Right renal pelvis (tissue), 4 donors: ENCODE measurements at places on chromosomes 16 and 17.

- no peak for DNase-seq
These were observed 228.5 kb downstream of the TOX3 start for GRCh38 chr16:52318302-52319009.

DNA sequence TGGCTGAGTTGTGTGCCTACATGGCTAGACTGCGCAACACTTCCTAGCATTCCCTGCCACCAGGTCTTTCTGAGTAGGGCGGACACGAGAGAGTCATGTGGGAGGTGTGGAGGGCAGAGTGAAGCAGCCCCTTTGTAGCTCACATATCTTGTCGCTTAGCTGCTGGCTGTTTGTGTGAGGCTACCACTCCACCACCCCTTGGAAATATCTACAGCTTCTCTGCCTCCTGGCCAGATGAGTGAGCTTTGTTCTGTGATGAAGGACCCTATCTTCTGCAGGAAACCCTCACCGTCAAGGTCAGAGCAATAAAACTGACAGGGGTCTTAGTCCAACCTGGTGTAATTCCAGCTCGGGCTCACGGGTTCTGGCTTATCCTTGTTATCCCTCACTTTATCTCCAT is 232.1 kb upstream of the ASIC2 start:
- no peak for DNase-seq

GRCh38 chr16:12543700-12544476 is 259.8 kb downstream of the CPPED1 start:
- DNase-seq: no peak

GRCh38 chr17:76843703-76844484 is 24.3 kb upstream of the MGAT5B start:
- DNase-seq: no peak

DNA sequence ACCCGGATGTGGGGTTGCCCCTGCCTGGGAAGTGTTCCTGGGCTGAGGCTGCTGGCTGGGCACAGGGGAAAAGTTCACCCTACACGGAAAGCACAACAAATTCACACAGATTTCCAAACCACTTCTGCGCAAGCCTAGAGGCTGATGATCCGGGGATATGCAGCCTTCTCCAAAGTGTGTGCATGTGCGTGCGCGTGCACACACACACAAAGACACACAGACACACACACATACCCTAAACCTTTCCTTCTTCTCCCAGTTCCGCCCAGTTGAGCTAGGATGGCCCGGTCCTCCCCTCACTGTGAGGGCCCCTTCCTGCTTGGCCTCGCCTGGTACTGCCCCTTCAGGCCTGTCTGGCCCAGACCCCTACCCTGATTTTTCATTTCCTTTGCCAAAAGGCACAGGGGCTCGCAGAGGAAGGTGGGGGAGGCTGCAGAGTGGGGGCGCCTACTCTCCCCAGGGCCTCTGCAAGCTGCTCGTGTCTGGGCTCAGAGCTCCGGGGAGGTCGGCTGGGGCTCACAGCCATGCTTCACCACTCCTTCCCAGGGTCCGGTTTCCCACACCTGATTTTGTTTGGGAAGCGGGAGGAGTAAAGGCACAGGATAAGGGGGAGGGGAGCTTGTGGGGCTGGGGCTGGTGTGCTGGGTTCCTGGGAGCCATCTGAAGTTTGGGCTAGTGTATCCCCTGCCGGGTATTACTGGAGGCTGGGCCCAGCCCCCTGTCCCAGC is 144.7 kb downstream of the ENGASE start:
- DNase-seq: no peak

DNA sequence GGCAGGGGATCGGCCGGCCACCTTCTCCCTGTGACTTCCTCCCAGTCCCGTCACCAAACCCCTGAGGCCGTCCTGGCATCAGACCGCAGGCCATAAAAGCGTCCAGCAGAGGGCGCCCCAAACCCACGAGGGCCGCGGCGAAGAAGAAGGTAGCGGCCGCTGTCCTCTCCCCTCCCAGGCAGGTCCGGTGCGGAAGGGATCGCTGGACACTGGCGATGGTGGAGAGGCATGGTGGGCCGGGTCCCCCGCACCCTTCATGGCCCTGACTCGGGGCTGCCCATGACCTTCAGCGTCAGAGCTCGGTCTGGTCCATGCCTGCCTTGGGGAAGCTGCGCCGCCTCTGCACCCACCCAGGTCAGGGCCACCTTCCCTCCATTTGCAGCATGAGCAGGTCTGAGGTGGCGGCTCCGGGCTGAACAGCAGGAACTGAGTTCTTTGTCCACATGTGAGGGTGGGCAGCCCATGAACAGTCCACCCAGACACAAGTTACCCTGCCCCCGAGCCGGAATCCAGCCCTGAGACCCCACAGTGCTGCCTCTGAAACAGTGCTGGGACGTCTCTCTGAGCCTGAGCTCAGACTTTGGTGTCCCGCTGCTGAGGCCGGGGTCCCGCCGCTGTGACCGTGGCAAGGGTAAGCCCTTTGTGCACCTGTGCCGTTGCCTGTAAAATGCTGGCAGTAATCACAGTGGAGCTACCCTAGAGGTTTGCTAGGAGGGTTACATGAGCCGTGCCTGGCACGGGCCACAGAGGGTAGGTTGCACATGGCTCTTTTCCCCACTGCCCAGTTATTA is 40.8 kb upstream of the CMIP start:
- DNase-seq: peak; percentile 60

GRCh38 chr17:319266-319665 is 33.3 kb downstream of the RPH3AL start:
- DNase-seq: no peak

DNA sequence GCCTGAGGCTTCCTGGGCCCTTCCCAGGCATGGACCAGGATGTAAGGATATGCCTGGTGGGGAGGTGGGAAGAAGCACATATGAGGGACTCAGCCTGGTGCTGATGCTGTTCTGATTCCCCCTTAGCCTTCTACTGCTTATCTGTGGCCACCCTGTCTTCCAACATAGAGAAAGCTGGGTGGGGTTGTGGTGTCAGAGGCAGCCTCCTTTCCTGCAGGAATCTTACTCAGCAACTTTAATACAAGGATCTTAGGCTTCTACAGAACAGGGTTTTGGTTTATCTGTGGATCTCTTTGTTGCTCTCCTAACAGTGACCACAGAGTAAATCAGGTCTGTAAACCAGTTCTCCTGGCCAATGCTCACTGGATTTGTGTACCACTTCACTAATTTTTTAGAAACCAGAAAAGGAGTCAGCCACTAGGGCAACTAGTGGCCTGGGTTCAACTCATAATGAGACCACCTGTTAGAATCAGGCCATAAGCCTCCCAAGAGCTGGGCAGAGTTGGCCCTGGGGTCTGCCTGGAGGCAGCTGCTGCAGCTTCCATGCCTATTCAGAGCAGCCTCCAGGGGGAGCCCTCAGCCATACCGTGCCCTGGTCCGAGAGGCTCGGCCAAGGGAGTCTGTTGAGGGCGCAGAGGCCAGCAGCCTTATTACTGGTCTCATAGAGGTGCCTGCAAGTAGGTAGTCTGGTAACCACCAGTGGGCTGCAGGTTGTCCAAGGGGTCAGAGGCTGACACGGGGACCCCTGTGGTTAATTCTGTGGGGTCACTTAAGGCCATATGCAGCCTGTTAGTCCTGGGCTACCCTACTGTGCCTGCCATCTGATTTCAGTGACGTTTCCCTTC is 7.1 kb downstream of the HAS3 start:
- DNase-seq: no peak

- no peak for DNase-seq
These were observed 103.1 kb downstream of the SOX9 start for GRCh38 chr17:72223866-72224291.

GRCh38 chr16:50201787-50202186 is 48.7 kb downstream of the TENT4B start:
- DNase-seq: no peak

DNA sequence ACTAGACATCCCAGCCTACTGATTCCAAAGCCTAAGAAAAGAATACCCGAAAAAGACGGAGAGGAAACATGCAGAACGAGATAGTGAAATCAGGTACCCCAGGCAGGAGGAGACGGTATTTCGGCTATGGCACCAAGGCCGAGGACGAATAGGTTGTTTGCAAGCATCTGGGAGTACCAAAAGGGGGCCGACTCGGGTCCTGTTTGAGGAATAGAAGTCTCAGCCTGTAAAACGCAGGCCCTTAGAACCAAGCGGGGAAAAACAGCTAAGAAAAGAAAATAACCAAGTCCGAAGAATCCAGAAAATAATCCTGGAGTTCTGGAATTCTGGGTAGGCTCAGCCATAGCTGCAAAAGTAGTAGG is 537 bp downstream of the SLC35B1 start:
- DNase-seq: no peak

DNA sequence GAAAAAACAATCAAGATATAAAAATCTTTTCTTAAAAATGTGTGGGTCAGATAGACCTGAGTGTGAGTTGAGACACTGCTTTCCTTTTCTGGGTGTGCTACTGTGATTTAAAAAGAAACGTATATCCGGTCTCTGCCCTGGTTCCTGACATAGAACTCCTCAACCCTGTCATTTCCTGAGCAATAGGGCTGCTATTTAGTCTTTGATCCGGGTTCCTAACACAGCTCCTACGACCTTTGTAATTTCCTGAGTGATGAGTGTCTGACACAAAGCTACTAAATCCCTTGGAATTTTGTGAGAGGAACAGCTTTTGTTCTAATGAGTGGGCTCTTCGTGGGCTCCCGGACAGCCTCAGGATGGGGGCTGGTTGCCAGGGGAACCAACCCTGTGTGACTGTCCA is 93.9 kb upstream of the FA2H start:
- DNase-seq: peak; percentile 3

DNA sequence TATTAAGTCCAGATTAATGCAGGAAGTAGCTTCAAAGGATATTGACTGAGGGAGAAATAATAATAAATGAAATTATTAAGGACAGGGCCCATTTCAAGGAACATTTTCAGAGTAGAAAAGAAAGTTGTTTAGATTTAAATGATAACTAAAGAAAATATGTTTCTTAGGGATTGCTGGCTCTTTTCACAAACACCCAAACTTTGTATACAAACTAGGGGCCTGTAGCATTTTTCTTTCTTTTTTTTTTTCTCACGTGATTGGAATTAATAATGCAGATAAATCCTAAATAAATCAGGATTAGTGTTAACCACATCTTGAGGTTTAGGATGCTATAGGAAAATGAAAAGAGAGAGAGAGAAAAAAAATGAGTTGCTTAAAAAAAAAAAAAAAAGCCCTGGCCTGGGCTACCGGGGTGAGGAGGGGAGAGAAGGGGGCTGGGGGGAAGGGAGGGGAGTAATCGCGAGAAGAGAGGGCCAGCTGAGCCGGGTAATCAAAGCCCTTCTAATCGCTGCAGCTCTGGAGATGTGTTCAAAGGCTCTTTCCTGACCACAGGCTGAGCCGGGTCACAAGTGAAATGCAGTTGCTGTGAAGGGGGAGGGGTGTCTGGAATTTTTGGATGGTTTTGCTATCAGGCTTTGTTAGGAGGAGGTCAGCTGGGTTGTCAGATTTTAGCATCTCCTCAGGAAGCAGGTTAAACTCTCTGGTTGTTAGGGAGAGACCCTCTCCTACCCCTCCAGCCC is 104.6 kb upstream of the ZFHX3 start:
- no peak for DNase-seq

DNA sequence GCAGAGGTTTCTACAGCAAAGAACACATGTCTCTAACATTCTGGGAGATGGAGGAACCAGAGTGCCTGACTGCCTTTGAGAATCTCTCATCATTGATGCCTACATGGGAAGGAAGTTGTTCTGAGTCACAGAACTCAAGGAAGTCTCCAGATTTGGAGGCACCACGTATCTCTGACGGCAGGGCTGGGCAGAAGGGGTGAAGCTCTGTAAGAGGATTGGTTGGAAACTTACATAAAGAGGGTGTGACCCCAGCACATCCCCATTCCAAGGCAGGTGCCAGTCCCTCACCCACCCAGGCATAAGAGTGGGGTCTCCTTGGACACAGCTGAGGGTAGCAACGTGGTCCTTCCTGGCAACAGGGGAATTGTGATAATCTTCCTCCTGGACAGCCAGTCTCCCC is 17.4 kb downstream of the TNFRSF13B start:
- no peak for DNase-seq

- no peak for DNase-seq
These were observed 184.1 kb downstream of the PMP22 start for GRCh38 chr17:15081008-15081407.

- DNase-seq: no peak
These were observed 39.1 kb downstream of the PSME3IP1 start for GRCh38 chr16:57146735-57147134.

DNA sequence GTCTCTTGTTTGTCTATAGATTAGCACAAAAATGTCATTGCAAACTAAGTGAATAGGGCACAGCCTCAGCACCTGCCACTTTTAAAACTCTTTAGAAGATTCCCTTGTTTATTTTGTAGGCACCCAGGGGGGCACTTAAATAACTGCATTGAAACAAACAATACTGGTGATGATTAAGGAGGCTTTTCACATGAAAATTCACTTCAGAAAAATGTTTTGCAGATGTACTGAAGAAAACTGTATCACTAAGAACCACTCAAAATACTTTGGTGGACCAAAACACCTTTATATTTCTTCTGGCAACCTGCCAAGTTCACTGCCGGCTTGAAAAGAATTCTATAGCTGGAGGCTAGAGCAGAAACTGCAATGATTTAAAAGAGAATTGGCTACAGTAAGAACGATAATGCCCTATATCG is 281.5 kb downstream of the TOX3 start:
- no peak for DNase-seq

DNA sequence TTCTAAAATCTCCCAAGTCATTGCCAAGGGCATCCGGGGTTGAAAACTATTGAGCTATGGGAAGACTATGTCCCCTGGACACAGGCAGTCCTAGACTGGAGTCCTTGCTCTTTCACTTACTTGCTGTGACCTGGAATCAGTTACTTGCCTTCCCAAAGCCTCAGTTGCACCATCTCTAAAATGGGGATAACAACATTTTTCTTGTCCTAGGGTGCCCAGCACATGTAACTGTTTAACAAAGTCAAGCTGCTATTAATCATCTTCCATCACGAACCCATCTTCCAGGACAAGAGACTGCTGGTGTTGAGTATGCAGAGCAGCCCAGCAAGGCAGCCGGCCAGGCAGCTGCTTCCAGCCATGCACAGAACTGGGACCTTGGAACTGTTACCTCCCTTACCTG is 9.9 kb upstream of the CACNG4 start:
- DNase-seq: no peak

GRCh38 chr16:1982013-1982433 is 754 bp upstream of the NOXO1 start:
- no peak for DNase-seq

GRCh38 chr16:87017371-87018012 is 299.7 kb downstream of the C16orf95 start:
- DNase-seq: no peak

GRCh38 chr17:1490643-1491442 is 1.6 kb downstream of the MYO1C start:
- no peak for DNase-seq

GRCh38 chr16:86516623-86517003 is 6.3 kb downstream of the FOXF1 start:
- no peak for DNase-seq

- DNase-seq: no peak
These were observed 3.7 kb upstream of the DNASE1 start for GRCh38 chr16:3650631-3651265.

GRCh38 chr16:51753467-51754127 is 602.5 kb upstream of the SALL1 start:
- no peak for DNase-seq
